Midbrain (tissue), 1 donor: ENCODE measurements at places on chromosomes 5 and 9.

DNA sequence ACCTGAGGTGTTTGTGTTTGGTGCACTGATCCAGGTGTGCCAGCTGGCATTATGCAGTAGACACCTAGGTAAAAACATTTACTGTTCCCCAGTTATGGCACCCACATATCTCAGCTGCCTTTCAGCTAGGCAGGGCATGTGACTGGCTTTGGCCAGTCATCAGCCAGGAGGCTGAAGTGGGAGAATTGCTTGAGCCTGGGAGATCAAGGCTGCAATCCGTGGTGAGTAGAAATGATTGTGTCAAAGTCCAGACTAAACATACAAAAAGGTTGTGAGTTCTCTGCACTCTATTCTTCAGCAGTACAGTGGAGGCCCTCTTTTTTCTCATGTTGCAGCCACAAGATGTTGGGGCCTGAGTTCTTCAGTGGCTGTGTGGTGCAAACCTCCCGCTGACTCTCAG lies 3.2 kb upstream of the FBLL1 start:
- no peak for DNase-seq

- DNase-seq, result no peak
Measured at GRCh38 chr9:96014078-96014477, 138.6 kb downstream of the ERCC6L2 start.

DNA sequence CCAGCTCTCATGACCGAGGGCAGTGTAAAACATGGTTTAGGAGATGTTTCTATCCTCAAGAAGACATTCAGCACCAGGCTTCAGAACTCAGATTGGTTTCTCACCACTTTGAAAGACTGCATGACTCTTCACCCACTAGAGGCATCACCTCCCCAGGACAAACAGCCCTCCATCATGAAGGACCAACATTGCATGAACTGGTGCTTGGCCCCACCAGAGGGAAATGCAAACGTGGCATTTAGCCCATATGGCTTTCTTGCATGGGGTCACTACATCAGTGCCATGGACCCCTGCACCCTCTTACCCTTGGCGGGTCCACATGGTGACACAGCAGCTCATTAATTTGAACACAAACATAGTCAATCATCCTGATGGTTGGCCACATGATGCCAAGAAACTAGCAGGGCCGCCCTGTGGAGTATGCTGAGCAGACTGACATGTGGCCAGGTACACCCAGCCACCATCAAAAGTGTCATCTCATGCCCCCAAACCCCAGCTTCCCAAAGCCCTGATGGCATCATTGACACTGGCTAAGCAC lies 129.5 kb upstream of the FSTL4 start:
- no peak for DNase-seq

GRCh38 chr5:179923436-179923835 lies 15.7 kb upstream of the TBC1D9B start:
- no peak for DNase-seq

GRCh38 chr5:96614110-96614691 lies 48.0 kb upstream of the CAST start:
- peak; percentile 85 for DNase-seq

- no peak for DNase-seq
Measured at GRCh38 chr5:159410480-159410879, 80.2 kb upstream of the IL12B start.

GRCh38 chr9:4796988-4797853 lies 4.5 kb downstream of the RCL1 start:
- DNase-seq, result peak; percentile 43

- peak; percentile 78 for DNase-seq
Measured at GRCh38 chr5:132385326-132386105, 16.0 kb downstream of the SLC22A5 start.

- no peak for DNase-seq
Measured at GRCh38 chr5:67802766-67803165, 412.8 kb upstream of the PIK3R1 start.
